ENCODE measurements at places on chromosomes 3 and 15. TPM values are rescaled to one million over a fixed set of nuclear protein-coding genes. Genes with fewer than 3 reads are reported as not detected.

FAM3D gene
- not detected for total RNA-seq

GOLGA6A gene
- 0.32 TPM for total RNA-seq

ZFAND6 gene
- total RNA-seq = 106 TPM

ADAMTS9 gene
- 0.73 TPM for total RNA-seq

CMC1 gene
- total RNA-seq = 43.8 TPM

CNTN6 gene
- total RNA-seq = not detected

RBPMS2 gene
- total RNA-seq = 7.2 TPM

GPR87 gene
- total RNA-seq = 2.2 TPM

ZNF660 gene
- total RNA-seq = not detected

ISG20 gene
- total RNA-seq = 43.2 TPM

WDR72 gene
- total RNA-seq = 5.8 TPM
